ENCODE measurements at places on chromosomes 5 and 9. TPM values are rescaled to one million over a fixed set of nuclear protein-coding genes. Genes with fewer than 3 reads are reported as not detected.

GRCh38 chr5:138944527-138945322 is 69.6 kb upstream of the LRRTM2 start:
- DNase-seq = peak; percentile 49

- DNase-seq = no peak
Measured at GRCh38 chr5:122180146-122180712, 50.9 kb downstream of the ZNF474 start.

DNA sequence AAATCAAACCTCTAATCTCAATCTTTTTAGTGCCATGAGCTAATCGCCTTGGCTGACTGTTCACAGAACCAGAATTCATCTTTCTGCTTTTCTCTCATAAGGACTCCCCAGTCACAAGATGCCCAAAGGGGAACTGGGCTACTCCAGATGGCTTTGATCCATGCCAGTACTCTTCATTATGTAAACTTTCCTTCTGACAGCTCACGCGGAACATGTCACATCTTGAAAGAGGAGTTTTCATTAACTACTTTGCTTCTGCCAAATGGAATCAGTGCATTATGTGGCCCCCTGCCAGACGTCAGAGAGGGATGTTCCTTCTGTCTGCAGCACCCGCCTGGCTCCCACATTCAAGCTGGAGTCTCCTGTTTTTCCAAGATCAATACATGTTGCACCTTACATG is 142.1 kb upstream of the NMUR2 start:
- DNase-seq = no peak

- DNase-seq = no peak
Measured at GRCh38 chr9:70549926-70550325, 135.5 kb upstream of the KLF9 start.

- no peak for DNase-seq
Measured at GRCh38 chr5:1724822-1725602, 74.6 kb downstream of the MRPL36 start.

DNA sequence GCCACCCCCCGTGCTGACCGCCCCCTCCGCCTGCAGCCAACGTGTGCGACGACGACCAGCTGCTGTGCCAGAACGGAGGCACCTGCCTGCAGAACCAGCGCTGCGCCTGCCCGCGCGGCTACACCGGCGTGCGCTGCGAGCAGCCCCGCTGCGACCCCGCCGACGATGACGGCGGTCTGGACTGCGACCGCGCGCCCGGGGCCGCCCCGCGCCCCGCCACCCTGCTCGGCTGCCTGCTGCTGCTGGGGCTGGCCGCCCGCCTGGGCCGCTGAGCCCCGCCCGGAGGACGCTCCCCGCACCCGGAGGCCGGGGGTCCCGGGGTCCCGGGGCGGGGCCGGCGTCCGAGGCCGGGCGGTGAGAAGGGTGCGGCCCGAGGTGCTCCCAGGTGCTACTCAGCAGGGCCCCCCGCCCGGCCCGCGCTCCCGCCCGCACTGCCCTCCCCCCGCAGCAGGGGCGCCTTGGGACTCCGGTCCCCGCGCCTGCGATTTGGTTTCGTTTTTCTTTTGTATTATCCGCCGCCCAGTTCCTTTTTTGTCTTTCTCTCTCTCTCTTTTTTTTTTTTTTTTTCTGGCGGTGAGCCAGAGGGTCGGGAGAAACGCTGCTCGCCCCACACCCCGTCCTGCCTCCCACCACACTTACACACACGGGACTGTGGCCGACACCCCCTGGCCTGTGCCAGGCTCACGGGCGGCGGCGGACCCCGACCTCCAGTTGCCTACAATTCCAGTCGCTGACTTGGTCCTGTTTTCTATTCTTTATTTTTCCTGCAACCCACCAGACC is 80.2 kb downstream of the NTNG2 start:
- no peak for DNase-seq

GRCh38 chr5:96327722-96328121 is 105.3 kb downstream of the PCSK1 start:
- no peak for DNase-seq

Gene IDNK
- 2.1 TPM for total RNA-seq

Gene PCDHA9
- total RNA-seq = under 0.01 TPM

Gene GOLM1
- 27.5 TPM for total RNA-seq

Gene TSSK1B
- total RNA-seq = 0.13 TPM

Gene INIP
- total RNA-seq = 73.3 TPM

Measured in SJSA1 (cell line).